ENCODE measurements at places on chromosomes 6 and 20.

- peak; percentile 61 for DNase-seq
Measured at GRCh38 chr6:133568970-133569889, 319.7 kb upstream of the TCF21 start.

DNA sequence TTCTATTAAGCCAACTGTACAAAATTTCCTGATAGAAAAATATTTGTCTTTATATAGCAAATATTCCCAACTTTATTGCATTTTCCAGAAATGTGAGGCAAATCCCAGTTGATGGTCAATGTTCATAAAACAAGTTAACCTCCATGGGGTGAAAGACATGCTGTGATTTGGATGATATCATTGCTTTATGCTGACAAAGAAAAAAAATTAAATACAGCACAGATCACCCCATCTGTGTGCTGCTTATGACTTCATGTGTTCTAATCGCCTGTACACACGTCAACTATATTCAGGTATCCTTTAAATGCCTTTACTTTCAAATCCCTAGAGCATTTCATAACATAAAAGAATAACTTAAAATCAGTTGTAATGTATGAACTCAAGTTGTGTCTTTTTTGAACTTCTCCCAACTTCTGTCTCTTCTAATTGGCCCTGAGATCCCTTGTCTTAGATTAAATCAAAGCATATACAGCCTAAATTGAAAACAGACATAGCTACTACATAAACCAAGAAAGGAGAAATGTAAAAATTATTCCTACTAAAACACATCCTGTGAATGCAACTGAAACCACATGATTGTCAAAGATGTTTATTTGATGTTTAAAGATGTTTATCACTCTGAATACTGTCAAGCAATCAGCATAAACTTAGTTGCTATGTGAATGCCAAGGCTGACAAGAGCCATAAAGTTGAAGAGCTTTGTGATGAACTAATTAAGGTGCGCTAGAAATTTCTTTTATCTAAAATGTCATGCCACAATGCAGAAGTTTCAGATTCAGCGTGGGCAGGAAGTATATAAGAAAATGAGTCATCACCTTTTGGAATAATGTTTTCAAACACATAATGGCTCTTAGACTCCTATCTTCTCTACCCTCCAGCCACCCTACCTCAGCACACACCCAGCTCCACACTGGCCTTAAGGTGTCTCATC lies 68.7 kb downstream of the FILIP1 start:
- DNase-seq: peak; percentile 9

GRCh38 chr6:129680633-129681032 lies 29.3 kb downstream of the ARHGAP18 start:
- DNase-seq: no peak

DNA sequence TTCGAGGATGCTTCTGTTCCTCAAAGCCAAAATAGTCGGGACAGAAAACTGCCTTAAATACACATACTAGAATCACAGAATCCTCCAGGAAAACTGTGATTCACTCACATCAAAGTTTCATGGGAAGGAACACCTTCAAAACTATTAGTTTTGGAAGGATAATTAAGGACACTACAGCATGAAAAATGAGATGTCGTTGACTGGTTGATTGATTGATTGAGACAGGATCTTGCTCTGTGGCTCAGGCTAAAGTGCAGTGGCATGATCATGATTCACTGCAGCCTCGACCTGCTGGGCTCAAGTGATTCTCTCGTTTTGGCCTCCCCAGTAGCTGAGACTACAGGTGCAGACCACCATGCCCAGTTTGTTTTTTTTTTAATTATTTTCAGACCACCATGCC lies 25.7 kb upstream of the MAP3K4 start:
- DNase-seq: no peak

DNA sequence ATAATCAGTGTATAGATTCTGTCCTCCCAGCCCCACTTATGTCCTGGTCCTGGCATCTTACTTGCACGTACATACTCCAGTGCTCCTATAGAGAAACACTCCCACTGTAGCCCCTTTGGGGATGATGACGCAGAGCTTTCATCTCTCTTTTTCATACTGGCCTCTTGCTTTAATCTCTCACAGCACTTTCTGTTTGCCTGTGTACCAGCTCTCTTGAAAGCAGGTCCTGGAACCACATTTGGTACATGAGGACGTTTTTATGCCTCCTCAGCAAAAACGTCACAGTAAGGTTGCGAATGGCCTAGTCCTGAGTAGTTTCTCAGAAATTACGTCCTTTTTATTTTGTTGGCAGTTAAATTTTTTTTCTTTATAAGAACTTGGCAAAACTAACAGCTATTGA lies 10.8 kb downstream of the L3MBTL3 start:
- no peak for DNase-seq

- DNase-seq: peak; percentile 60
Measured at GRCh38 chr20:51886891-51887608, 84.7 kb upstream of the SALL4 start.

DNA sequence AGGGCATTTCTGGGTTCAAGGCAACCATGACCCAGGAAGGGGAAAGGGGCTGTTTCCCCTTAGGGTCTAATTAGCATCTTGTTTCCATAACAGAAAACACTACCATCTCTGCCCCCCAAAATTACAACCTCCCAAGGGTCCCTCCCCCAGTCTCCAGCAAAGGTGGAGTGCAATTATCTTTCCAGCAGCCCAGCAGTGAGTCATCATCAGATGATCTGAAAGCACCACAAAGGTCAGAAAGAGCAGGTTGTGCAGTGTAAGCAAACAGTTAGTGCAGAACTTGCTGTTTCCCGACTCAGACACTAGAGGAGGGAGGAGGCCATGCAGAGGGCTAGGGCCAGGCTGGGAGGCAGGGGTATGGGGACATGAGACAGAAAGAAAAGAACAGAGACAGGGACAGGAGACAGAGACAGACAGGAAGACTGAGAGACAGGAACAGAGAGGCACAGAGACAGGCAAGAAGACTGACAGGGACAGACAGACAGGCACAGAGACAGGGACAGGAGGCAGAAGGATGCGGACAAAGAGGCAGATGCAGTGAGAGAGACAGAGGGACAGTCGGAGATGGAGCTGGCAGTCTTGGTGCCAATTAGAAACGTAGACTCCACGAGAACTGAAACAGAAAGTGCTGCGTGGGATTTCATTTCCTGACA lies 62.5 kb downstream of the PYGB start:
- no peak for DNase-seq

- DNase-seq: no peak
Measured at GRCh38 chr6:142823256-142823902, 121.6 kb downstream of the HIVEP2 start.

- no peak for DNase-seq
Measured at GRCh38 chr6:42306439-42307140, 88.9 kb upstream of the MRPS10 start.

GRCh38 chr6:29678114-29678513 lies 2.8 kb downstream of the ZFP57 start:
- DNase-seq: no peak

GRCh38 chr20:52124821-52125220 lies 66.8 kb downstream of the ZFP64 start:
- DNase-seq: no peak

DNA sequence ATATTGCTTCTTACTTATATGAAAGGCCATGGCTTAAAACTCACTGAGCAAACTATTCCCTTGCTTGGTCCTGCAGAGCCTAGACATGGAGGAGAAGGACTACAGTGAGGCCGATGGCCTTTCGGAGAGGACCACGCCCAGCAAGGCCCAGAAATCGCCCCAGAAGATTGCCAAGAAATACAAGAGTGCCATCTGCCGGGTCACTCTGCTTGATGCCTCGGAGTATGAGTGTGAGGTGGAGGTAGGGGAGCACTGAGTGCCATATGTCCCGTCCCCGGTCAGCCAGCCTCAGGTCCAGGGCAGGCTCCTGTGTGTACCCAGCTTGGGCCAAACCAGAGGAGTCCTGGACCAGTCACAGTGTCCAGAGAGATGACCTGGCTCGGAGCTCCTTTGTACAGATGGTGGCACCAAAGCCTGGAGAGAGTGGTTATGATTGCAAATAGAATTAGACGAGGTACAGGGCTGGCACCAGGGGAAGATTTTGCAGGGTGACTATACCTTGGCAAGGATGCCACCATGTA lies 21.0 kb downstream of the EPB41L1 start:
- no peak for DNase-seq

DNA sequence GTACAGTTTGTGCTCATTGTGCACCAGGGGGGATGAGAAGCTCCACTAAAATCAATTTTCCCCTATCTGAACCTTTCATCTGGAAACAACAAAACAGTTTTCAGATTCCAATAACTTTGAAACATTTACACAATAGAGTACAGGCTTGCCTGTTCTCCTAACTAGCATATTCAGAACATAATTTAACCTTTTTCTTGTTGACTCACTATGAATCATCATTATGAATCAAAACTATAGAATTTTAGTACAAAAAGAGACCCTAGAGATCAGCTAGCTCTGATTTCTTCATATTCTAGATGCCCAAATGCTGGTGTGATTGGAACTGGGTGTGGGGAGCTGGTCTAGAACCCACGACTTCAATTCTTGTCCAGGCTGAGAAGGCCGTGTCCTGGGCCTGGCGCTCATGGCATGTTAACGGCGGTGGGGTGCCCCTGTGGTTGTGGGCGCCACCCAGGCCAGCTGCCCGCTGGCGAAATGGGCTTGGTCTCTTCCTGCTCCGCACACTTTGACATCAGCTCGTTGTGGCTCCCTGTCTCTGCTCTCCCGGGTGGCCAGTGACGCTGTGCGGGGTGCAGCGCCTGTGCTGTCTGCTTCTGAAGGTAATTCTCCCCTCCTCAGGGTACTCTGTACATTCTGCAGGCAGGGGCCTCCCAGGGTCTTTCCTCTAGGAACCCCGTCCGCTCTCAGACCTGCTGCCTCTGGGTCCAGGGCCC lies 29.9 kb upstream of the AGPAT4 start:
- no peak for DNase-seq

- DNase-seq: no peak
Measured at GRCh38 chr6:43969158-43969981, 157.9 kb downstream of the MRPL14 start.

GRCh38 chr6:161417717-161418462 lies 144.0 kb upstream of the AGPAT4 start:
- DNase-seq: no peak

DNA sequence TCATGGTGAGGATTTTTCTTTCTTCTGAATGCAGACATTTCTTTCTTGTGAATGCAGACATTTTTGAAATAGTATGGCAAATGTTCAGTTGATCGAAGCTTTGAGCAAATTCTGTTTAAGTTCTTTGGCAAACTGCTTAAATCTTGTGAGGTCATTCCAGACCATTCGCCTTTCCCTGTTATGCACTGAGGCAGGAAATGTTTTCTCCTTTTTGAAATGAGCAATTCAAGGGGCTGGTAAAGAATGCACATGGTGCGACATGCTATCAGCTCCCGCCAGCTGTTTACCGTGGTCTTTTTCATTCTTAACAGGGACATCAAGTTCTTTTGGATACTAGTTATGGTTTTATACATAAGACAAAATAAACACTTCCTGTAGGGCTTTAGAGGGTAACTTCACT lies 112.0 kb upstream of the CCN2 start:
- no peak for DNase-seq

DNA sequence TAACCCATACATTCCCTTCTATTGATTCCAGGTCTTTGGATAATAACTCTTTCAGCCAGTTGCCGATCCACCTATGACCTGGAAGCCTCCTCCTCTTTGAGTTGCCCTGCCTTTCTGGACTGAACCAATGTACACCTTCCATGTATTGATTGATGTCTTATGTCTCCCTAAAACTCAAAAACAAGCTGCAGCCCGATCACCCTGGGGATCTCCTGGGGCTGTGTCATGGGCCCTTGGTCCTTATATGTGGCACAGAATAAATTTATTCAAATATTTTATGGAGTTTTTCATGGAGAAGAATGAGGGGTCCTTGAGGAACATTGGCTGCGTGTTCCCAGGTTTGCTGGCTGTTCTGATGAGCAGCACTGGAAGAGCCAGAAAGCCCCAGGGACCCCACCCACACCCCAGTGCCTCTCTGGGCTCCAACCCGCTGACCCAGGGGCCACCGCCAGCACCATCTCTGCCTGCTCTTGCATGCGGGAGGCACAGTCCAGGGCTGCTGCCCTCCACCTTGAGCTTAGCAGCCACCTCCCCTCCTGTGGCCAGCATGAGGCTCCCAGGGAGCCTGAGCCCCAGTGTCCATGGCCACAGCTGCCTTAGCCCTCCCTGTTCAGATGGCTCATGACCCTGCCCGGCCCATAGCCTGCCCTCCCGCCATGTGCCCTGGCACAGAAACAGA lies 36.5 kb upstream of the CST7 start:
- DNase-seq: no peak

- DNase-seq: no peak
Measured at GRCh38 chr6:146693342-146693741, 94.6 kb downstream of the ADGB start.

- no peak for DNase-seq
Measured at GRCh38 chr6:89011436-89011835, 48.0 kb upstream of the RNGTT start.

- no peak for DNase-seq
Measured at GRCh38 chr6:11628562-11628961, 91.0 kb downstream of the TMEM170B start.

GRCh38 chr6:136791296-136792094 lies 782 bp downstream of the MAP3K5 start:
- DNase-seq: peak; percentile 49

DNA sequence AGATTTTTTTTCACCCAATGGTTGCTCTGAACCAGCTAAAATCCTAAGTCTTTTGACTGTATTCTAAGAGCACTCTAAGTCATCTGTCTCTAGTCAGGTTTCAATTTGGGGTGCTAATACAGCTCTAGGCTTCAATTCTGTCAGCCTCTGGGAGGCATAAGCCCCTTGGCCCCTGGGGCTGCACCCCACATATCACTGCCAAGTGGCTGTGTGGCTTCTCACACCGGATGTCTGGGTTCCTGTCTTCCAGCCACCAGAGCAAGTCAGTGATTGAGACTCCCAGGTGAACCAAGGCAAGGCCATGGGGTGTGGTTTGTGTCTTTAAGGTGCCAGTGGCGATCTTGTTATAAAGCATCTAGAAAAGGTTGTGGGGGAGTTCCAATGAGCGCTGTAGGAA lies 136.5 kb downstream of the TMEM242 start:
- DNase-seq: no peak

DNA sequence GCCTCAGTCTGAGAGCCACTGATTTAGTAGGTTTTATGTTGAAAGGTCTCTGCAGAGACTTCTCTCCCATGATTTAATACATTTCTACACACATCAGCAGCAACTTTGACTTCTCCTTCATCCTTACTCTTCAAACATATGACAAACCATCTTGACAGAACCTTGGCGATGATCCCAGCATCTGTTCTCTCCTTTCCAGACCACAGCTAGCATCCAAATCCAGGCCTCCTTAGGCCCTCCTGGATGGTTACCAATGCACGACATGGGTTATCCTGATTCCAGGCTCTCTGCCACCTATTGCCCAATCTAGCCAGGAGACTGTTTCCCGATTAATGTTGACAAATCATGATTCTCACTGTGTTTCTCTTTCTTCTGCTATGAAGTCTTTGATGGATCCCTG lies 16.8 kb downstream of the LAMA4 start:
- DNase-seq: no peak

- DNase-seq: no peak
Measured at GRCh38 chr20:20732641-20733040, 20.2 kb upstream of the RALGAPA2 start.

DNA sequence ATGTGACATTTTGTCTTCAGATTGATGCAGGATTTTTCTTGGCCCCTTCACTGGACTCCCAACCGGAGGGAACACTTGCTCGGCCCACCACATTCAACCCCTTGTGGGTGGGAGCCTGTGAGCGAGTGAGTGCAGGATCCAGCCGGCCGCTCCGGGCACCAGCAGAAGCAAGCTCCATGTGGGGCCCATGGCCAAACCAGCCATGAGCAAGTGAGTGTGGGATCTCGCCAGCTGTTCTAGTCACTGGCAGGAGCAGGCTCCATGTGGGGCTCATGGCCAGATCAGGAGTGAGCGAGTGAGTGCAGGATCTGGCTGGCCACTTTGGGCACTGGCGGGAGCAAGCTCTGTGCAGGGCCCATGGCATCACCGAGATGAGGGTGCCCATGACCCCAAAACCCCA lies 42.6 kb downstream of the OSTM1 start:
- no peak for DNase-seq

All from SK-N-DZ (cell line).